BJ (cell line): ENCODE measurements at places on chromosomes 4 and X.
A peak's percentile ranks its signal among the peaks of the same experiment; 100 is the strongest.

DNA sequence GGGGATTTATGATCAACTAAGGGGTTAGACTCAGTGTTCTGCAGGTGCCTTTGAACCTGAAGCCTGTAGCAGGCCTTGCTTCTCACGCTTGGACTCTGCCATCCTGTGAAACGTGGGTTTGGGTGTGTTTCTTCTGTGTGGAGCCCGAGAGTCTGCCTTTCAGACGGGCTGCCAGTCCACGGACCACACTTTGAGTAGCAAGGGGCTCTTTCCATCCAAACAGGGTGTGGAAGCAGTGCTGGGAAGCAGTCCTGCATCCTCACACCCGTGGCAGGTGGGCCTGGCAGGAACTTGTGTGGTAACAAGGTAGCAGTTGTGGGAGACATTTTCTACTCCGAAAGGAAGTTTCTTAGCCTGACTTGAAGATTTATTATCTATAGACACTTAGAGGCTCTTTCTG is 22.7 kb downstream of the RGS12 start:
- DNase-seq = no peak

DNA sequence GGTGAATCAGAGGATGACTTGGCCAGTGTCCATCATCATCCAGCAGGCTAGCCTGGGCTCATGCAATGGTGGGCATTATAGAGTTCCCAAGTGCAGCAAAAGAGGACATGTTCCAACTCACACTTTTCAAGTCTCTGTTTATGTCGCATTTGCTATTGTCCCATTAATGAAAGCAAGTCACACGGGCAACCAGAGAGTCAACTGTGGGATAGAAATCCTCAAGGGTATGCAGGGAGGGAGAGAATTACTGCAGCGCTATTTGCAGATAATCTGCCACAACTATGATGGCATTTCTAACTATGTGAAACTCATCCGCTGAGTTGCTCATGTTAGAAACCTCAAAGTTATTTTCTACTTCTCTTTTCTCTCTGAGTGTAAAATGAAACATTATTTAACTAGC is 78.5 kb upstream of the TAB3 start:
- DNase-seq = no peak

- peak; percentile 77 for DNase-seq
These were observed 32.3 kb downstream of the BBS12 start for GRCh38 chr4:122764821-122765215.

GRCh38 chr4:10179957-10180602 is 63.5 kb upstream of the WDR1 start:
- peak; percentile 54 for DNase-seq

DNA sequence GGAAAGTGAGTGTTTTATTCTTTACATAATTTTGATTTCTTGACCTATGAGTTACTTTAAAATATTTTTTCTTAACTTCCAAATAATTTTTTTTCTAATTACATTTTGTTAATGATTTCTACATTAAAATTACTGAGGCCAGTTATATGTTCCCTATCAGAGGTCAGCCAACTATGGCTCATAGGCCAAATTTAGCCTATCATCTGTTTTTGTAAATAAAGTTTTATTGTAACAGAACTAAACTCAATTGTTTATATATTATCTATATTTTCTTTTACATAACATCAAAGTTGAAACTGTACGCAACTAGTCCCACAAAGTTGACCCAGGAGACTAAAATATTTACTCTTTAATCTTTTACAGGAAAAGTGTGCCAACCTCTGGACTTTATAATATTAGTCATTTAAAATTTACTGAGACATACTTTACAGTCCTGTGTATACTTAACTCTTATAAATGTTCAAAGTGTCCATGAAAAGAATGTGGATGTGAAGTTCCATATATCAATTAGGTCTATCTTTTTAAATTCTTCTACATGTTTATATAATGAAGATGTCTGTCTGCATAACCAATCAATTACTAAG is 26.2 kb downstream of the ASB5 start:
- DNase-seq = no peak
